Hepatocyte (in vitro differentiated cells): ENCODE measurements at places on chromosomes 4 and X.

DNA sequence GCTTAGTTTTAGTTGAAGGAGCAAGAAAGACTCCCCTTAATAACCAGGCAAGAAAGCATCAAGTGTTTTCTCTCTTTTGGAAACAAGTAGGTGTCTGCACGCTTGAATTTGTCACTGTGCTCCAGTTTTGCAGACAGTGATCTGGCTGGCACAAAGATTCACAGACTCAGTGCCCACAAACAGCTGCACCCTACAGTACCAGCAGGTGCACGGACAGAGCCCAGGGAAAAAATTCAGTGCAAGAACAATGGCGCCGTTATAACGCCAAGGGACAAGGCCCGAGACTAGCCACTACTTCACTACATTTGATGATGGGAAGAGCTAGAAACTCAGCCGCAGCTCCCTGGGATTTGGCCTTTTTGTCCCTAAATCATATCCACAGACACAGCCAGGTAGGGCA lies 56.0 kb downstream of the ZNF827 start:
- no peak for DNase-seq

DNA sequence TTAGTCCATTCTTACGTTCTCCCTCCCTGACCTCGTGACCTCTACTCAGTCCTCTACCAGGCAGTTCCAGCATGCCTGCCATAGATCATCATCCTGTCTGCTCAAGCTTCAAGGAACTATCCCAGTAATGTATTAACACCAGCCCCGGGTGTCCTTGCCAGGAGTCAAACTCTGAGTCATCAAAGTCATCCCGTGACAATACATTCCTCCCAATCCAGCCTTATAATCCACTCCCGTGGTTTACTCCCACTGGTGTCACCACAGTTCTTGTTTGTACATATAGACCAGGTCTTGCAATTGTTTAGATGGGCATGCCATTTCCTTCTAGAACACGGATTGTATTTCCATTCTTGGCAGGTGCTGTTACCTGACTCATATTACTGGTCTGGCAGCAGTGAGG lies 68.7 kb upstream of the TAB3 start:
- DNase-seq: peak; percentile 41

DNA sequence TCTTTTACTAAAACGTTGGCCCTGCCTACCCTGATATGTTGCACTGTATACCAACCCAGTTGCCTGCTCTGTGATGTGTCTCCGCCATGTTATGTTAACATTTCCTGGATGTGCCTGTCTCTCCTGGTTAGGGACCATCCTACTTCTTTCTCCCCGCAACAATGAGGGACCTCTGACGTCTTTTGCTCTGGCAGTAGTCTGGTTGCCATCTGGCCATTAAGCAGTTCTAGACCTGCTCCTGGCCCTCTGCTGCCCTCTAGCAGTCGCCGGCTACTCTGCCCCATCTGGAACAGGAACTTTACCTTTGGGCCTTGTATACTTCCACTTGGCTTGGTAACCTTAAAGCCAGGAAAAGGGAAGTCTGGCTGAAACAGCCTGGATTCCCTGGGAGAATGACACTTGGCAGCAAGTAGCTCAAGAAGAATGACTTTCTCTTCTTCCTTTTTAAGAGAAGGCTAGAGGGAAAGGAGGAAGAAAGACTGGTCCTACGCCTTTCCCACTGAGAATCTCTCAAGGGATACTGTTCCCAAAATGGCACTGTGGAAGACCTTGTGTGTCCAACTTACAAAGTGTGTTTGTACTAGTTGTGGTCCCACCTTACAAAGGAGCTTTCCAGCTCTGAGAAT lies 63.5 kb downstream of the GPC3 start:
- peak; percentile 28 for DNase-seq

DNA sequence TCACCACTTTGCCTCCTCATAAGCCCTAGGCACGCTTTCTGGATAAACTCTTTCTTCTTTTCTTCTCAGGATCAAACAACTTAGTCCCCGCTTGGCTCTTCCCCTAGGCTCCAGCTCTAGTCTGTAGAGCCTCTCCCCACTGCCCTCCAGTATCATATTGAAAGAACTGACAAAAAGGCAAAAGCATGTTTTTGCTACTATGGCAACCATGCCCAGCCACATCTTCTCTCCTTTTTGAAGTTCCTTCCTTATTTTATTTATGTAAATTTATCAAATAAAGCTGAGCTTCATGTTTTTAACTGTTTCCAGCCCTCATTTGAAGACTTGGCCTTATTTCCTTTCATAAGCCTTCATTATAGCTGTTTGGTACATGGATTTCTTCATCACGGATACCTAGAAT lies 86.0 kb upstream of the LIMCH1 start:
- no peak for DNase-seq

- peak; percentile 31 for DNase-seq
These were observed 157.2 kb downstream of the CFAP299 start for GRCh38 chr4:80492761-80493160.

- peak; percentile 34 for DNase-seq
These were observed 2.2 kb downstream of the AR start for GRCh38 chrX:67545893-67546495.

- no peak for DNase-seq
These were observed 129.6 kb upstream of the HCCS start for GRCh38 chrX:10981506-10981905.

DNA sequence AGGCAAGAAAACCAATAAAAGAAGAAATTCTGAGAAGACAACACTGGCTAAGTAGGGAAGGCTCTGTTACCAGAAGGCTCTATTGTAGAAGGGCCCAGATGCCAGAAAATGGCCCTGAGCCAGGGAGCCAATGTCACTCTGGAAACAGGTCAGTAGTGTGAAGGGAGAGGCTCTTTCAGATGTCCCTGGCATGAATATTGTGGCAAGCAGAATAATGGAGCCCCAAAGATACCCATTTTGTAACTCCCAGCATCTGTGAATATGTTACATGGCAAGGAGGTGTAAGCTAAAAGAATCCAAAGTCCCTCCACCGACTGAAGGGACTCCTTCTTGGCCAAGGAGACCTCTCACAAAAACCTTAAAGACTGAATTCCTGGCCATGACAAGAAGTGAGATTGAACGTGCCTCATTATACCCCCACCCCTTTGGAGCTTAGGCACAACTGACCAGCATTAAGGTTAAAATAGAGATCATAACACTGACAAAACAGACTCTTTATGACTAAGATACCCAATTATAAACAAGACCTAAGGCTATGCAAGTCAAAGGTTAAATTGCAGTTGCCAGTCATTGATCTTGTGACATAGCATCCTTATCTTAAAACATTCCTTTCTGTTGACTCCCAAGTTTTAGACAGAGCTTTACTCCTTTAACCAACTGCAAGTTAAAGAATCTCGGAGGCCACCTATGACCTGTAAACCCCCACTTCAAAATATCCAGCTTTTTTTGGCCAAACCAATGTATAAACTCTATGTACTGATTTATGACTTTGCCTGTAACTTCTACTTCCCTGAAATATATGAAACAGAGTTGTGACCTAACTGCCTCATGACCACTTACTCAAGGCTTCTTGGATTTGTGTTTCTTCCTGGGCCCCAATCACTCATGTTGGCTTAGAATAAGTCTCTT lies 42.2 kb upstream of the SMIM10 start:
- DNase-seq: peak; percentile 52

DNA sequence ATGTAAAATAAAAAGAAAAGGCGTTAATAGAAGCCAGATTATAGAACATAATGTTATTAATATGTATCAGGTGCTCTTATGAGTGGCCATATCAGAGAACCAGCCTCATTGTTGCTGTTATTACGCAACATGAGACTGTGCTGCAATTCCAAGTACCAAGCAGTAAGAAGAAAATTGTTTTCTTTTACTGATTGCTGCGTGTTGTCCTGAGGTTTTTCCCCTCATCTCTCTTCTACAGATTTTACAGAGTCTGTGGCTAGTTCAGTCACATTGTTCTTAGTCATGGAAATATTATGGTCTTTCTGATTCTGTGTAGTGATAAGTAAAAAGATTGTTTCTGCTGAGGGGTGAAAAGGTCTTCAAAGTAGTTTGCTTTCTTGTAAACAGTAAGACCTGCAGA lies 55.9 kb downstream of the NPNT start:
- DNase-seq: peak; percentile 27

GRCh38 chr4:76644831-76645485 lies 209.9 kb downstream of the SHROOM3 start:
- no peak for DNase-seq
